ENCODE measurements at places on chromosomes 2 and 18. TPM values are rescaled to one million over a fixed set of nuclear protein-coding genes. Genes with fewer than 3 reads are reported as not detected.

- DNase-seq: no peak
Observed at GRCh38 chr18:26642440-26643348, 94.3 kb upstream of the KCTD1 start.

DNA sequence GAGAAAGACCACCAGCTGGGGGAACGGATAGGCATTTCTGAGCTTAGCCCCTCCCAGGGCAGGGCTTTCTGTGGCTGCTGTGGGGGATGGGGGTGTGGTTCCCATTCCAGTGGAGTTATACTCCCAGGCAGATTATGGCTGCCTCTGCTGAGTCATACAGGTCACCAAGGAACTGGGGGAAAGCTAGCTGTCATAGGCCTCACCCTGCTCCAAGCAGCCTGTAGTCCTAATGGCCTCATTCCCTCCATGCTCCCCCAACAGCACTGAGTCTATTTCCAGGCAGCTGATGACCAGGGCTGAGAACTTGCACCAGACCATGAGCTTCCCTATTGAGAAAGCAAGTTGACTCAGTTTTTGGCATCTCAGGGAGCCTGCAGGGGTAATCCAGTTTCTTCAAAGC lies 87.1 kb downstream of the GPR39 start:
- no peak for DNase-seq

GRCh38 chr18:58776084-58776483 lies 88.6 kb upstream of the ZNF532 start:
- no peak for DNase-seq

DNA sequence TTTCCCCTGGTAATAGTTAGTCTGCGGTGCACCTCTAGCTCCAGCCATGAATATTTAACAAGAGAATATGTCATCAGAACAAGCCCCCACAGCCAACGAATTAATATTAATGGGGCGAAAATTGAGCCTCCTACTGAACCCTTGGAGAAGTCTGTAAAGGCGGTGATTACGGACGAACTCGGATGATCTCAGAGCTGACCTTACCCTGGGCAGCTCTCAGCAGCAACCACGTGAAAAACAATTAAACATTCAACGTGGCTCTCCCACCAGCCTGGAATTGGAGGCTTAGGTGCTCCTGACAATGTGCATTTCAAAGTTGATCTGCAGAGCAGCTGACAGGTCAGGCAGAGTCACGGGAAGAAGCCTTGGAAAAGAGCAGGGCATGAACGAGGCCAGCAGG lies 407.6 kb upstream of the MYT1L start:
- no peak for DNase-seq

GRCh38 chr2:31354837-31355236 lies 59.7 kb downstream of the XDH start:
- DNase-seq: no peak

DNA sequence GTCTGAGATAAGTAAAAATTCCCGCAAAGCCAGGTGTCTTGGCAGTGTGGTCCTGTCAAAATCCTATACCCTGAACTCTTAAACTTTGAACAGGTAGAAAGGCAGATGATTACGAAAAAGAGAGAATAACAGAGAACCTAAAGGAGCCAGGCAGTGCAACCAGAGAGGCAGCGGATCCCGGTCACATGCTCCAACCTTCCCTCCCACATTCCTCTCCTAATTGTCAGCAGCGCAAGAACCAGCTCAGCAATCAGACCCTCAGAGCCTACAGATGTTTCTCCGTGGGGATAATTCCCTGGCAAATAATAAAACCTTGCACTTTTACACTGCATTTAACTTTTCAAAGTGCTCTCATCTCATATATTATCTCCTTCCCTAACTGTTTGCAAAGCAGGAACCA lies 124.8 kb downstream of the EPHA4 start:
- no peak for DNase-seq

GRCh38 chr18:47809420-47809819 lies 121.0 kb downstream of the SMAD2 start:
- no peak for DNase-seq

- peak; percentile 87 for DNase-seq
Observed at GRCh38 chr2:136116151-136116812, 1.7 kb downstream of the CXCR4 start.

DNA sequence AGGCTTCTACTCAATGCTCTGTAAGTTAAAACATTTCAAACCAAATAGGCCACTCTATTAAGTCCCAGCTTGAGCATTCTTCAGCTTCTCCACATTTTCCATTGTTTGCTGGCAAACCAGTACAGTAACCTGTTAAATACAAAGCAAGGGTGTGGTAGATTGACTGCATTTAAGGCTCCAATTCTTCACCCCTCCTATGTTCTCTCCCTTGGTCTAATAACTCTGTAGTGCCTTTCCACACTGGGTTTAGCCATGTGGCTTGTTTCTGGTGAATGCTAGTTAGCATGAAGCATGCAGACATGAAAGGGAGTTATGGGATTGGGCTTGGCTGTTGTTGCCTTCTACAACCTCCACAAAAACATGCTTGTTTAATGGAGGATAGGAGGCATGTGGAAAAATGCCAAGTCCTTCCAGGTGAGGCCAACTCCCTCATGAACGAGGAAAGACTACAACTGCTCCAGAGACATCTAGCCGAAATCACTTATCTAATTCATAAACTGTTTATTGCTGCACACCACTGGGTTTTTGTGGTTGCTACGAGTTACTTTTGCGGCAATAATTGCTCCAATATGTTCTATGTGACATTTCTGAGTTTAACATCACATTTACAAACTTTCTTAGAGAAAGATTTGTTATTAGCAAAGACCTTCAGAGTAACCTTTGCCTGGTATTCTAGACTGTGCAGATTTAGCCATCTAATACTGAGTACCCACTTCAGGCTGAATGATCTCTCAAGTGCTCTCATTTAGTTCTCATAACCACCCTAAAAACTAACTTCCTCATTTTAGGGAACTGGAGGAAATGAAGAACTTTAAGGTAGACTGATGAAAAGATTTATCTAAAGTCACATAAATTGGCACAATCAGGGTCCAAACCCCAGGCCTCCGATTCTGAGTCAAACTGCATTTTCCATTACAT lies 104.0 kb downstream of the SMAD2 start:
- no peak for DNase-seq

DNA sequence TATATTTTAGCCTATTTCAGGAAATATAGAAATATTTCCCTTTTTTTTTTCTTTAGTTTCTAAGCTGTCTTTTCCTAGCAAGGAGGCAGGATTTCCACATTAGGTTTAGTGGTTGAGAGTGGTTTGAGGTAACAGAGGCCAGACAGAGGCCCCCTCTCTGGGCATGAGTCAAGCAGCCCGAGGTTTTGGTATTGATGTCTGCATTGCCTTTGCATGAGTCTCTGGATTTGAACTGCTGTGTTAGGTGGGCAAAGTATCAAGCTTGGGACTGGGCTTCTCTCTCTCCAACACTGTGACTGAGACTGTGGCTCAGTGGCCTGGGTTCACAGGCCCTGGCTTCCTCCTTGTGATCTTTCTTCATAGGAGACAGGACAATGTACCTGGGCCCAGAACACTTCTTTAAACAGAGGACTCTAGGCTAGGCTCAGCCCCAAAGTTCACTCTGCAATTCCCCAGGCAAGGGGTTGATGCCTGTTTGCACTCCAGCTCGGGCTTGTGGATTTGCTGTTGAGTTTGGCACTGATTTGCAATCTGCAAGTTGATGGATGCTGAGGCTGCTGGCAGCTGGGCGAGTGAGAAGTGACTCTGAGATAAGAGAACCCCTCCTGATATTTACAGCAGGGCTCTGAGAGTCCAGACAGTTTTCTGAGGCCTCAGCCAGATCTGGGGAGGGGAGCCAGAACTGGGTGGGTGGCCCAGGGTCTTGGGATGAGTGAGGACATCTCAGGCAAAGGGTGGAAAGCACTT lies 271.2 kb downstream of the EN1 start:
- DNase-seq: no peak

- DNase-seq: no peak
Observed at GRCh38 chr2:62624855-62625254, 80.7 kb upstream of the EHBP1 start.

DNA sequence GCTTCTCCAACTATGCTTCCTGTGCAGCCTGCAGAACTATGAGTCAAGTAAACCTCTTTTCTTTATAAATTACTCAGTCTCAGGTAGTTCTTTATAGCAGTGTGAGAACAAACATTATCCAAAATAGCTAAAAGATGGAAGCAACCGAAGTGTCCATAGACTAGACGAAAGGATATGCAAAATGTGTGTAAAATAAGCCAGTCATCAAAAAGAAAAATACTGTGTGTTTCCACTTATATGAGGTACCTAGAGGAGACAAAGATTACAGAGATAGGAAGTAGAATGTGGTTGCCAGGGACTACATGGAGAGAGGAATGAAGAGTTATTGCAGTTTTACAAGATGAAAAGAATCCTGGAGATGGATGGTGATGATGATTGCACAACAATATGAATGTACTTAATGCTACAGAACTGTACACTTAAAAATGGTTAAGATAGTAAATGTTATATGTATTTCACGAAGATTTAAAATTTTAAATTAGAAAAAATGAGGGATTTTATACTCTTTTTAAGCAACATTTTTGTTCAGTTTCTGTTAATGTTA lies 99.3 kb upstream of the FN1 start:
- DNase-seq: no peak

DNA sequence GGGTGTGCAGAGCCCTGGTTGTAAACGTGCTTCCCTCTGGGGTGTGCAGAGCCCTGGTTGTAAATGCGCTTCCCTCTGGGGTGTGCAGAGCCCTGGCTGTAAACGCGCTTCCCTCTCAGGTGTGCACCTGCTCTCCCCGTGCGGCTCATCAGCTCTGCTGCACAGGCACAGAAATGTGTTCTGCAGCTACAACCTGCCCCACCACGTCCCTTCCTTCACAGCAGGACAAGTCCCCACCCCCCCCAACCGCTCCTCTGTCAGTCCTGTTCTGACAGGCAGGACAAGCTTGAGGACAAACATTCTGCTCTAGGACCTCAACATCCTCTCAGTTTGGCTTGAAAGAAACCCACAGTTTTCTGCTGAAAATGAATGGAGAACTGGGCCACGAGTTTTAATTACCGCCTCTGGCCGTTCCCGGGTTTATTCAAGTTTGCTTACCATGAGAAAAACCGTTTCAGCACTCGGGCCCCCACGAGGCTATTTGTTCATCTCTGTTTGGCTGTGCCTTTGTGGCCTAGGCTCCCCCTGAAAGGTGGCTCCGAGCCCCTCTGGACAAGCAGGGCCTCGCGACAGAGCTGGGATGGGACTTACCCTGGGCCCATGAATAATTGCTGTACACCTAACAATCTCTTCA lies 81.0 kb upstream of the ASB18 start:
- no peak for DNase-seq

DNA sequence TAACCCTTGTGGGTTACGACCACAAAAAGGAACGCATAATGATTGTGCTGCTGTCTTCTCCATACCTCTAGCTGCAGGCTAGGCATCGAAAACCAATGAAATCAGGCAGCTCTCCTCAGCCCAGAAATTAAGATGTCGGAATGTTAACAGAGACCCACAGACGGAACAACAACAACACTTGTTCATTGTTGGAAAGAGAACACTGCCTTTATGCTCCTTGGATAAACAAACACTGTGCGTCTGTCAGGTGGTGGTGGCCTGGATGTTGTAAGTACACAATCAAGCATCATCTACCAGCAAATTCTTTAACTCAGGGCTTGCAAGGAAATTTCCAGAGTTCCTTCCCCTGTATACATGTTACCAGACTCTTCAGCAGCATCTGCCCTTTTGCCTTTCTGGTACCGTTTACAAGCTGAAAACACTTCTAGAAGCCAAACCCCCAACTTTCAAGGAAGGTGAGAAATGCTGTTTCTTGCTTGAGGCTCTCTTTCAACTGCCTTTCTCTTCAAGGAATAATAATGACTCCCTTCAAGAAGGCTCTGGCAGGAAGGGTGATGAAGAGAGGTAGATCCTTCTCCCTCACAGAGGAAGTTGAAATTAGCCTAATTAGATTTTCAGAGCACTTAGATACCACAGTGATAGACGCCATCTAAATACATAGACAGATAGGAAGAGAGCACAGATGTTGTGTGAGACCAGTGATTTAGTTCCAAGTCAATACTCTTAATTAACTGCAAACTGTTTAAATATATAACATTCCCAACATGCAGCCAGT lies 332.7 kb downstream of the ZNF521 start:
- no peak for DNase-seq

DNA sequence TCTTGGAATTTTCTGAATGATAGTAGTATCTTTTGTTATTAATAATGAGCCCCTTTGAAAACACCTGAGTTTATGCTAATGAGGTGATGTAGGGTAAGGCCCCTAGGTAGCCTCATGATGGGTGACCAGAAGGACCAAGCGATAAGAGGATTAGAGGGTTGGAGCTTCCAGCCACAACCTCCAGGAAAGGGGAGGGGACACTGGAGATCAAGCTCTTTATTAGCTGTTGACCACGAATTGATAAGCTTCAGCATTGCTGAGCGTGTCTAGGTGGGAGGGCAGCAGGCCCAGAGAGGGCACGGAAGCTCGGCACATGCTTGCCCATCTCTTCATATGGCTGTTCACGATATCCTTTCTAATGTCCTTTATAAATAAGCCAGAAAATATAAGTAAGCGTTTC lies 39.0 kb downstream of the KIAA2012 start:
- no peak for DNase-seq

DNA sequence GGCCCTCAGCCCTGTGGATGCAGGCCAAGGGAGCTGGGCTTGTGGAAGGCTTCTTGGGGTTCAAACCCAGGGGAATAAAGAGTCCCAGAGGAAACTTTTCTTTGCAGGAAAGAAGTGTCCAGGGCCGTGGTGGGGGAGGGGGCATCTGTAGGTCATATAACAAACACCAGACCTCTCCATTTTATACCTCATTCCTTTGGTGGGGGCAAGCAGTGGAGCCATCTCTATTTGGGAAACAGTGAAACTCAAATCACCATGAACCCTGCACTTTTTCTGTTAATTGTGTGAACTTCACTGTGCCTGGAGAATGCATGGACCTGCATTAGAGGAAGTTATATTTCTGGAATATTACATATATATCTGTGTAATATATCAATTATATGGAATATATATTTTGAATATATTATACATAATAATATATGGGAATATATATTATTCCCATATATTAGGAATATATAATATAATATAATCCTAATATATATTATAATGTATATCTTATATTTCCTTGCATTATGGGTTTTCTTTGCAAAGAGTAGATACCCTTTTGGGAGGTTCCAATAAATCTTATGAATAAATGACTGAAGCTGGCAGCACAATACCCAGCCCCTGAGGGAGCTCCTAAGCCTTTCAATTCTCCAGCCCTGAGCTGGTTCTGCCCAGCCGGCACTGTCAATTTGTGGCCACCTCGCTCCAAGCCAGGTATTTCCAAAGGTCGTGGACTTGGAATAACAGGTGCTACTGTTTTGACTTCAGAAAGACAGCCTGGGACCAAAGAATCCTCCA lies 97.7 kb upstream of the PKDCC start:
- no peak for DNase-seq

GRCh38 chr2:33477473-33478468 lies 1.3 kb downstream of the RASGRP3 start:
- DNase-seq: no peak

GRCh38 chr2:75053484-75054112 lies 95.2 kb downstream of the POLE4 start:
- DNase-seq: peak; percentile 10

ATP8B1 gene
- 0.18 TPM for total RNA-seq

CRIM1 gene
- total RNA-seq: 14.4 TPM

SRD5A2 gene
- total RNA-seq: not detected

CD226 gene
- total RNA-seq: 41.5 TPM

CPLX4 gene
- total RNA-seq: not detected

TMEM178A gene
- total RNA-seq: 0.31 TPM

SYT4 gene
- not detected for total RNA-seq

SERPINB5 gene
- total RNA-seq: not detected

Measured in activated CD8-positive, alpha-beta T cell treated with anti-CD3 and anti-CD28 coated beads for 36 hours (primary cell).